ENCODE measurements at places on chromosomes 1 and 21.

- no peak for DNase-seq
Observed at GRCh38 chr1:211355873-211356272, 29.2 kb downstream of the TRAF5 start.

GRCh38 chr21:28325618-28326017 is 667.1 kb downstream of the LTN1 start:
- no peak for DNase-seq

DNA sequence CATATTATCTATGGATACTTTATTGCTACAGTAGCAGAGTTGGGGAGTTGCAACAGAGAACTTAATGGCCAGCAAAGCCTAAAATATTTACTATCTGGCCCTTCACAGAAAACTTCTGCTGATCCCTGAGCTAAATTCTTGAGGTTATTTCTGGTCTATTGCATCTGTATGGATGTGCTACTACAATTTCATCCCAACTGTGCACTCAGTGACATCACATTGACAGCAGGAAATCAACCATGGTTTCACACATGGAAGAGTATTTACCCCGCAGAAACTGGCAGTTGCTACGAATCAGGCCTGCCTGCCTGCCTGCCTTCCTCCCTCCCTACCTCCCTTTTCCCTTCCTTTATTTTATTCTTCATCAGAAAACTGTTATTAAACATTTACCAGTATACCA is 12.1 kb downstream of the CLCA2 start:
- no peak for DNase-seq

DNA sequence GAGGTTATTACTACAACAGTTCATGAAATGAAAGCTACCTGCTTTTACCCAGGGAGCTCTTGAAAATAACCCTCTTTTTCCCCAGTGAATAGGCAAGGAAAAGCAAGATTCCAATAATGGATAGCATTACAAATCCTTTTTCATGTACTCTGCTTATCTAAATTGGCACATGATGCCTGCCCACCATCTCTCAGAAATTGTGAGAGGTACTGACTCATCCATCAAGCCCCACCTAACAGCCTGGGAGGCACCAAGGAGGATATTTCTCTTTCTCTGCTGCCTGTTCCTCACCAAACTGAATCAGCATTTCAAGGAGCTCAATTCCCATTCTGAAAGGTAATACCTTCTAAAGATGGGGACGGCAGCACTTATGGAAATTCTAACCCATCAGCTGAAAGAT is 34.4 kb downstream of the PALMD start:
- DNase-seq, result no peak

DNA sequence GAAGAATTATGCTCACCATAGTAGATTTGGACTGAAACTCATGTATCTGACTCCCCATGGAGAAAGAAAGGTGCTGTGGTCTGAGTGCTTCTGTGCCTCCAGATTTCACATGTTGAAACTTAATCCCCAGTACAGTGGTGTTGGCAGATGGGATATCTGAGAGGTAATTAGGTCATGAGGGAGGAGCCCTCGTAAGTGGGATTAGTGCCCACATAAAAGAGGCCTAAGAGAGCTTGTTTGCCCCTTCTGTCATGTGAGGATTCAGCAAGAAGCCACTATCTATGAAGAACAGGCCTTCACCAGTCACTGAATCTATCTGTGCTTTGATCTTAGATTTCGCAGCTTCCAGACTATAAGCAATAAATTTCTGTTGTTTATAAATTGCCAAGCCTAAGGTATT is 150.1 kb downstream of the PLPP3 start:
- no peak for DNase-seq
